Activated T-cell treated with anti-CD3 and anti-CD28 coated beads, Interleukin-2, amount 50 U/mL, for 48 hours (primary cell): ENCODE measurements at places on chromosomes 16 and 17.
A peak's percentile ranks its signal among the peaks of the same experiment; 100 is the strongest.

DNA sequence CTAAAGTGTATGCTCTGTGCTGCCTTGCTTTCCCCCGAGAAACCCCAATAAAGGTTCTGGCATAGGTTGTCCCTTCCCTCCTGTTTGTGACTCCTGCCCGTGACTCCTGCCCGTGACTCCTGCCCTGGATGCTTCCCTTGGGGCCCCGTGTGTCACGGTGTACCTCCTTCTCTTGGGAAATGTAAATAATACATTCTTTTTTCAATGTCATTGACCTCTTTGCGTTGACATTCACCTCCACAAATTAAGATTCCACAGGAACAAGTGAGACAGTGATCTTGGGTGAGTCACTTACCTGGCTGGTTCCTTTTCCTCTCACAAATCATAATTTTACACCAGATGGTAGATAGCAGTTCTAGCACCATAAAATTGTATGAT, 632 bp downstream of the CCL15 start:
- no peak for DNase-seq

DNA sequence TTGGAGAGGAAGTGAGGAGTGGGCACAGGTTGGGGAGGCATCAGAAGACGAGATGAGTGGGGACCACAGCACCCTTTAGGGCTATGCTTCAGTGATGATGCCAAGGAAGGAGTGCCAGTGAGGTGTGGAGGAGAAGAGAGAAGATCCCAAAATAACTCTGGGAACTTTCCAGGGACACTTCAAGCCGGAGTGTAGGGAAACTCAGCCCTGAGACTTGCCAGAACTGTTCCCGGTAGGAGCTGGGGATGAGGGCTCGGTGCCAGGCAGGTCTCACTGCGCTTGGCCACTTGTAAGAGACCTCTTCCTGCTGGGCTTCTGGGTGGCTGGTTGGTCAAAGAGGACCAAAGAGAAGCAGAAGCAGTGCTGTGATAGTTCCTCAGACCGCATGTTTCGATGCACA, 63.6 kb downstream of the SHISA6 start:
- DNase-seq, result no peak

DNA sequence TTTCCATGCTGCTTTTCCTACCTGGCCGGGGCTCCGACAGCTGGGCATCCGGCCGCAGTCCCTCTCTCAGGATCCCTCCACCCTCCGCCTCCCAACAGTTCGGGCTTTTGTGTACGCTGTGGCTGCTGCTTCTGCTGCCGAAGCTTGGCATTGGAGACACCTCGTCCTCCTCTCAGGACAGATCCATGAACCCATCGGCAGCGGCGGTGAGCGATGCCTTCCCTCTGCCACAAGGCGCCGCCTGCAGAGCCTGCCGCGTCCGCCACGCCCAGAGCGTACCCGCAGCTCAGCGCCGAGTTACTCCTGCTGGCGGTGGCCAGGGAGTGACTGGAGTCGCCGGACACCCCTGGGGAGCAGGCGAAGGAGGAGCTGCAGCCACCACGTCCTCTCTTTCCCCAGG, 2032.8 kb downstream of the TP53TG3F start:
- DNase-seq, result no peak

- DNase-seq, result no peak
These were observed 135.4 kb upstream of the AXIN2 start for GRCh38 chr17:65696739-65697394.

DNA sequence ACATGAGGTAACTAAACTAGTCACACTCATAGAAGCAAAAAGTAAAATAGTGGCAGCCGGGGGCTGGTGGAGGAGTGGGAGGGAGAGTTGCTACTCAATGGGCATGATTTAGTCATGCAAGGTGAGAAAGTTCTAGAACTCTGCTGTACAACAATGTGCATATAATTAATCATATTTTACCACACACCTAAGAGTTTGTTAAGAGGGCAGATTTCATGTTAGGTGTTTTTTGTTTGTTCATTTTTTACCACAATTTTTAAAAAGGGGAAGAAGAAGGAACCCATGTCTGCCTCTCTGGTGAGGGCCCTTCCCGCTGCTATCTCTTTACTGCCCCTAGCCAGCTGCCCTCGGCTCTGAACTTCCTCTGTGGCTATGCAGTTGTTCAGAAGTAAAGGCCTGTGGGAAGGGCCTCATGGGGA, 11.2 kb downstream of the CD300LB start:
- peak; percentile 48 for DNase-seq

GRCh38 chr17:40372031-40372430, 7.5 kb upstream of the GJD3 start:
- no peak for DNase-seq

GRCh38 chr16:24723663-24724062, 5.8 kb upstream of the TNRC6A start:
- DNase-seq, result no peak

- peak; percentile 41 for DNase-seq
These were observed 20.5 kb downstream of the CDIP1 start for GRCh38 chr16:4517812-4518680.

- DNase-seq, result peak; percentile 91
These were observed at the start of gene FN3KRP for GRCh38 chr17:82716203-82717010. Gene FN3KRP (plus strand): TSS chr17:82716706. CDS start chr17:82716756, 50 bp downstream.

GRCh38 chr16:85471469-85472431, 141.4 kb upstream of the GSE1 start:
- DNase-seq, result no peak

GRCh38 chr16:89988951-89989350, 30.3 kb downstream of the DBNDD1 start:
- no peak for DNase-seq

- no peak for DNase-seq
These were observed 5.9 kb upstream of the C16orf95 start for GRCh38 chr16:87322833-87323726.

DNA sequence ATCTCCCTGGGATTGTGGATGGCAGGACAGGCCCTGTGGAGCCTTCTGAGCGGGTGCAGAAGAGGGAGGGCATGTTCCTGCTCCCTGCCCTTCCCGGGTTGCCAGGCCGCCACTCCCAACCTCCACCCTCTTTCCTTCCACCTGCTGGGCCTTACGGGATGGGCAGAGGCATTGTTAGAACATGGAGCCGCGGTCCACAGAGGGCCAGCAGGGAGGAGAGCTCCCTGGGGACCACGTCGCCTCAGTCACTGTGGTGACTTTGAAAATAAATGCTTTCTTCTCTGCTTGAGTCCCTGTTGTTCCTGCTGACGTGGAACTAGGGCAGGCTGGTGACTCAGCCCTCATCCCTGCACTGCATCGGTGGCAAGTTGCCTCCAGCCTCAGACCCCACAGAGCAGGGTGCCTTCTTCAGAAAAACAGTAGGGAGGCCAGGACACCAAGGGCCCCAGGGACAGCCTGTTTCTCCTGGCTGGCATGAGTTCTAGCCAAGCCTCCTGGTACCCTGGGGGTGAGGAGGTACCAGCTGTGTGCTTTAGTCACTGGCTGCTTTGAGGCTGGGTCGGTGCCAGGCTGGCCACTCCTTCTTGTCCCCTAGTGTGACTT, 224.9 kb downstream of the SEC14L1 start:
- DNase-seq, result peak; percentile 50

- no peak for DNase-seq
These were observed 2.4 kb upstream of the VAC14 start for GRCh38 chr16:70803319-70803718.

DNA sequence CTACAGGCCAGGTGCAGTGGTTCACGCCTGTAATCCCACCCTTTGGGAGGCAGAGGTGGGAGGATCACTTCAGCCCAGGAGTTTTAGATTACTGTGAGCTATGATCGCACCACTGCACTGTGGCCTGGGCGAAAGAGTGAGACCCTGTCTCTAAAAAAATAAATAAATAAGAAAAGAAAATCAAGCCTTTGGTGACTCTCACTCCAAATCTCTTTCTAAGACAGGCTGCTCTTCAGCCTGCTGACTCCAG, 976 bp downstream of the ABCC3 start:
- DNase-seq, result no peak

DNA sequence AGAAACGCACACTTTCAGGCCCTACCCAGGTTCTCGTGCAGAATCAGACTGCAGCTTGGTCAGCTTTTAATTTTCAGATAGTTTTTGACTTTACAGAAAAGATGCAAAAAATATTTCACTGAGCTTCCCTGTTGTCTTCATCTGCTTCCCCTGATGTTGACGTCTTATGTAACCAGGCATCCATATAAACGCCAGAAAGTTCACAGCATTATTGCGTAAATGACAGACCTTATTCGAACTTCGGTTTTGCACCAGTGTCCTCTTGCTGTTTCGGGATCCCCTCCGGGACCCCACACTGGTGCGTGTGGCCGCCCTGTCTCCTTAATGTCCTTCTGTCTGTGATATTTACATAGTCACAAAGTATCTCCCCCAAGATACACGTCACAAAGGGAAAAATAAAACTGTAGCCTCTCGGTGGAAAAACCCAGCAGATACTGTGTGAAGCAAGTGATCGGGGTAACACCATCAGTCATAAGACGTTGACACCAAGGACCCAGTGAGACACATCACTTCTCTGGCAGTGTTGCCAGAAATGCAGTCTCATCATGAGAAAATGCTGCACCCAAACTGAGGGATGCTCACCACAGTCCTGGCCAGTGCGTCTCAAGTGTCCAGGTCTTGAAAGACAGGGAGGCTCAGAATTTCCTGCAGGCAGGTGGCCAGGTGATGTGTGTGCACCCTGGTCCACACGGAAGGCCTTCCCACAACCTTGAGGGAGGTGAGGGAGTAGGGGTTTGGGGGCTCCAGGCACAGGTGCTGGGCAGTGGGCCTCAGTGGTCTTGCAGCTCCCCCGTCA, 4.3 kb downstream of the BANP start:
- DNase-seq, result peak; percentile 43

DNA sequence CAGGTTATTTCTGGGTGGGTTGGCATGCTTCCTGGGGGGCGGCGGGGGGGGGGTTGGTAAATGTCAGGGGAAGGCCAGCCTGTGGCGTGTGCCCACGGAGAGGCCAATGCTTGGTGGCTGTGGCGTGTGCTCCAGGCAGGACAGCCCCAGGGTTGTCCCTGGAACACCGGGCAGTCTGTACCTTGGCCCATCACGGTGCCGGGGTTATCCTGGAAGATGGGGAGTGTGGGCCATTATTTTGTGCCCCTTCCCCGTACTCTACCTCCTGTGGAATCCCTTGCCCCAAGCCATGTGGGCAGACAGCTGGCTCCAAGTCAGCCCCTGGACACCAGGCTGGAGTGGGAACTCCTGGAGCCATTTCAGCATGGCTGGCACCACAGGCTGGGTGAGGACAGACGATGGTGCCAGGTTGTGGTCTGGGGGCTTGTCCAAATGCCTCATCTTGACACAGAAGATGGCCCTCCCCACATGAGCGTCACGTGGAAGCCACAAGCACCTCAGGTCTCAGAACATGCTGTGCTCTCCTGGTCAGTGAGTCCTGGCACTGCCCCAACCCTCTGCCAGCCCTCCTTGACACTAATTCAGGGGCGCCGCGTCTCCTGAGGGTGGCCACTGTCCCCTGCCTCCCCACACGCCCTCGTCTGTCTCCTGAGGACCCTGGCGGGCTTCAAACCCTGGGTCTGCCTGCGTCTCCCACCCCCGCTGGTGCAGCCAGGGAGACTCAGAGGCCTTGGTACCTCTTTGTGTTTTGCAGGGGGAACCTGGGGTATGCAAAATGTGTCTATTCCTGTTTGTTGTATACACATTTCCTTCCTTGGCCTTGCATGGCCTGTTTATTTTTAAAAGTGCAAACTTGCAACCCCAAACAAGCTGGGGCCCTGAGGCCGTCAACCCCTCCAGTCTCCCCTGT, 4.3 kb downstream of the SLC16A3 start:
- DNase-seq, result no peak

DNA sequence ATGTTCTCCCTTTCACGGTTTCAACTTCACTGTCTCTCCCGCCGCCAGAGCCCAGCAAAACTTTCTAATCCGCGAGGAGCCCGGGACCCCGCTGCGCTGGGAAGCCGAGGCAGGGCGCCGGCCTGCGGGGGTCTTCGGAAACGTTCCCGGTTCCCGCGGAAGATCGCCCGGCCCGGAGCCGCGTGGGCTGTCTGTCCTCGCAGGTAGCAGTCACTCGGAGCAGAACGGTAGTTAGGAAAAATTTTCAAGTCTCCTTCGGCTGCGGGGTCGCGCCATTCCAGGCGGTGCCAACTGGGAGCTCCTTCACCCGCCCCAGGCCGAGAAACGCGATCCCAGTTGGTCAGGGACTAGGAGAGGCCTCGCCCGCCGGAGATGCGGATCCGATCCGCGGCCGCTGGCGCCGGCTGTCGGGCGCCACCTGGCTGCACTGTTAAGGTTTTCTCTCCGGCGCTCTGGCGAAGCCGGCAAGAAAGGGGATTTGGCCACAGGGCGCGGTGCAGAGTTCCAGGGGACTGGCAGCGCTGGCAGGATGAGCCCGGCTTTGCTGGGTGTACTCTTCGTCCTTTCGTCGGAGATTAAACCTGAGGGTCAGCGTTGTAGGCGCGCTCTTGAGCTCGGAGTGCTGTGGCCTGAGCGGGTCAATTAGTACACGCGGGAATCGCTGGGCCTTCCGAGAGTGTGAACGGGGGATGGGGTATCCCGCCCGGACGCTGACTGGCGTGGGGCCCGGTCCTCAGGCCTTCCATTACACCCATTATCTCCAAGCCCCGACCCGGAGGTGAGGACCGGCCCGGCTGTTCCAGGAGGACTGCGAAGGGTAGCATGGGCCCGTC, 135.4 kb downstream of the KCNJ12 start:
- DNase-seq, result peak; percentile 81

DNA sequence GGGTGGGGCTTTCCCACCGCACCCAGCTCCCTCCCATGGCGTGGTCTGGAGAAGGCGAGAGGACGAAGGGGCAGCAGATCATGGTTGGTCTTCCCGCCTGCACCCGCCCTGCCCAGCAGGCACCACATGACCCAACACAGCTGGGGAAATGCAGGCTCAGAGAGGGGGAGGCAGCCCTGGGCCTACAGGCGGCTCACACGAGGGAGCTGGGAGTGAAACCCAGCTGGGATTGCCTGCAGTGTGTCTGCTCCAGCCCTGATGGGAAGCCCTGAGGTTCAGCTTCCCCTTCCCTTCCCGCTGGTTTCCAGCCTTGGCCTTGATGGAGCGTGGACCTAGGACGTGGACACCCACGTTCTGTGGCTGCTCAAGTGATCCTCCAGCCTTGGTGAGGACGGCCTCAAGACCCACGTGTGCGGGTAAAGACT, 20.0 kb upstream of the PABPN1L start:
- DNase-seq, result no peak

GRCh38 chr16:386641-387156, 4.9 kb upstream of the PGAP6 start:
- DNase-seq, result no peak

- no peak for DNase-seq
These were observed 45.6 kb upstream of the CLEC18B start for GRCh38 chr16:74466872-74467271.

- DNase-seq, result no peak
These were observed 2.4 kb downstream of the NUP93 start for GRCh38 chr16:56732366-56732765.

- DNase-seq, result no peak
These were observed 24.2 kb downstream of the ELAC2 start for GRCh38 chr17:12993631-12994030.

DNA sequence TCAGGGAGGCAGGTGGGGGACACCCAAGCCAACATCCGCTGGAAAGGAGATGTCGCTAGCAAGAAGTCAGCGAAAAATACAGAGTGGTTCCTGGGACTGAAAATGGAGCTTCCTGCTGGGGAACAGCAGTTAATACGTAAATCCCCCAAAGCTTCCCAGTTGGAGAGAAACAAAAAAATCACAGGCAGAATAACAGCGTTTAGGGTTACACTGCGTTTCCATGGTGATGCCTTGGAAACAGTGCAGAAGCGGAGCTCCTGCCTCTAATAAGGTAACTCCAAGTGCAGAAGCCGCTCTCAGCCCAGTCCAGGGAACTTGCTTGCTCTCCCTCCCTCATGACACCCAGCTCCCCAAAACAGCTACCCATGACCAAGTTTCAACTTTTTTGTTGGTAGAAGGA, 73.4 kb downstream of the PLD6 start:
- DNase-seq, result no peak
